ENCODE measurements at places on chromosomes 7 and 10. TPM values are rescaled to one million over a fixed set of nuclear protein-coding genes. Genes with fewer than 3 reads are reported as not detected.

Gene TMEM130
- not detected for total RNA-seq

Gene EFCAB10
- total RNA-seq, result not detected

Gene PNLIPRP1
- not detected for total RNA-seq

Gene TRIM73
- not detected for total RNA-seq

Gene NPC1L1
- total RNA-seq, result not detected

Gene CALML5
- not detected for total RNA-seq

Gene PDZD7
- total RNA-seq, result not detected

Gene COBL
- total RNA-seq, result 111 TPM

Gene GTF2IRD1
- 61.7 TPM for total RNA-seq

- peak overlapping the region; percentile 83 for H3K4me3 ChIP-seq
- DNase-seq, result peak; percentile 40
- H3K4me1 ChIP-seq, result peaks cover 2% of the 10 kb centered on the region
- H3K36me3 ChIP-seq, result peaks cover 4% of the 10 kb centered on the region
- peaks cover 74% of the 10 kb centered on the region for H3K27me3 ChIP-seq
- H3K27ac ChIP-seq, result peak overlapping the region; percentile 75
These were observed 744 bp upstream of the EBF3 start for GRCh38 chr10:129964611-129965424.

DNA sequence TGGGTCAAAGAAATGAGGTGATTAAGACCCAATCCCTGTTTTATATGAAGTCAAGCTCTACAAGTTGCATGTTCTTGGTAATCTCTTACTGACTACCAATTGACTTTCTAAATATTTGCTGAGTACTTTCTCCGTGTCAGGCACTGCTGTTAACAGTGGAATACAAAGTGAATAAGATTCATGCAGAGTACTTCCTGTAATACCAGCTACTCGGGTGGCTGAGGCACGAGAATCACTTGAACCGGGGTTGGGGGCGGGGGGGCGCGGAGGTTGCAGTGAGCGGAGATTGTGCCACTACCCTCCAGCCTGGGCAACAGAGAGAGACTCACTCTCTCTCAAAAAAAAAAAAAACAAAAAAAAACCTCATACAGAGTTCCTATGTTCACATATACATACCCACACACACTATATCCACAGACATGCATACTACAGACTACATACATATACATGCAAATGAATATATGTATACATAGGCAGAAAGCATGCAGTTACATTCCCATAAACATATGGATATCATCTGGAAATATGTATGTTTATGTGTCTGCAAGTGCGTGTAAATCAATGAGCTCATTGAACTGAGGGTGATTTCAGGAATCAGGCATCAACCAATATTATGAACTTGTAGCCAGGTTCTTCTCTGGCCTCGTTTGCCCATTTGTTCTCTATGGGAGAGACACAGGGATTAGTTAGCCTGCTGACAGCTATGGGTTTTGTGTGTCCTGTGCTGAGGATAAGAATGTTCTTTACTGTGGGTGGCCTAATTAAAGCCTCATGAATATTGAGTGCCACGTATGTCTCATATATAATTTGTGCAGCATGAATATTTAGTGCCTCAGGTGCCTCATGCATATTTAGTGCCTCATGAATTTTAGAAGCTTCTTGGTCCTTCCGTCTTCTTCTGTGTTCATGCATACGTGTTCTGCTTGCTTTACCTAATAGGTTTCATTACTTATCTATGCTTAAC, 73.9 kb downstream of the BICC1 start:
- H3K36me3 ChIP-seq, result no peaks in the 10 kb centered on the region
- no peak overlapping the region for H3K27ac ChIP-seq
- no peaks in the 10 kb centered on the region for H3K4me1 ChIP-seq
- H3K4me3 ChIP-seq, result no peak overlapping the region

- H3K27me3 ChIP-seq, result no peaks in the 10 kb centered on the region
- no peak overlapping the region for H3K4me3 ChIP-seq
These were observed 325.7 kb downstream of the TFEC start for GRCh38 chr7:115704884-115705283.

GRCh38 chr7:301291-302053, 11.5 kb downstream of the FOXL3 start:
- no peaks in the 10 kb centered on the region for H3K27me3 ChIP-seq

DNA sequence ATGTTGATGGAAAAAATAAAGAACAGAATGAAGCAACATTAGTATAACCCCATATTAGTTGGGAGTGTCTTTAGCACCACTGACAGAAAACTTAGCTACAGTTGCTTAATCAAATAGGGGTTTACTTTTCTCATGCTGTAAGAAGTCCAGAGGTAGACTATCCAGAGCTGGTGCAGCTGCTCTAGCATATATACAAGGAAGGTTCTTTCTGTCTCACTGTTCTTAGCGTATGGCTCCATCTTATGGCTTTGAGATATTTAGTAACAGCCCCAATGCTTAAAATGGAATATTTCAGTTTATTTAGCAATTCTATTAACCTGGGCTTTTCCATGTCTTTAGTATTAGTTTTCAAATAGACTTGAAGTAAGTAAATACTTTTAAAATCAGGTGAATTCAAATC, 15.2 kb upstream of the WNT2 start:
- no peak overlapping the region for H3K4me3 ChIP-seq
- DNase-seq, result no peak
- no peaks in the 10 kb centered on the region for H3K36me3 ChIP-seq
- no peaks in the 10 kb centered on the region for H3K4me1 ChIP-seq

DNA sequence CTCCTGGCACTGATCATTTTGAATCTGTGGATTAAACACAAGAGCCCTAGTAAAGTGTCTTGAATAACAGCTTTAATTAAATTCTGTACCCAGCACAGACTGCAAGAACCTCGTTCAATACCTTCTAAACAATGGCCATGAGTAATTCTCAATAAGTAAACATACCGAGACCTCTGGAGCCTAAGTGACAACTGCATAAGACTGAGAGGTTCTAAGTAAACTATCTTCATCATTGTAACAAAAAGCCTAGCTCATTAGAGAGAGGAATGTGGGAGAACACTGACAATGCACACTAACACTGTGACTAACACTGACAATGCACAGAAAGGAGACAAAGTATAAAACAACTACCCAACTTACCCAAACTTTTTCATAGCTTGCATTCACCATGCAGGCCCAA, 117.4 kb downstream of the ELAPOR2 start:
- no peak overlapping the region for H3K4me3 ChIP-seq
- no peaks in the 10 kb centered on the region for H3K27me3 ChIP-seq
- no peak for DNase-seq
- no peaks in the 10 kb centered on the region for H3K4me1 ChIP-seq
- H3K36me3 ChIP-seq, result peaks cover 11% of the 10 kb centered on the region
- no peak overlapping the region for H3K27ac ChIP-seq

DNA sequence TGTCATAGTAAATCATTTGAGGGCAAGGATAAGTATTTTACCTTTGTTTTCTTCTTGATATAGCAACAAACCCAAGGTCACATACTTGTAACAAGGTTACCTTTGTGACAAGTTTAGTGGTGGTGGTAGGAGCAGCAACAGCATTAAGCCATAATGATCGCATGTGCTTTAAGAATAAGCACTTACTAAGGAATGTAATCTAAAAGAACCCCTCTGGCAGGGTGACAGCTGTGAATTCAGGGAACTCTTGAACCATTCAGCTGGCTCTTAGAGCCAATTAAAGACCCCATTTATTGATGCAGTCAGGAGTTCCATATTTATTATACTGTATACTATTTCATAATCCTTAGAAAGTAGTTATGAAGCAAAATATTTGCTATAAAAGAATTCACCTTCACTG, 370.8 kb downstream of the EXOC4 start:
- no peak overlapping the region for H3K4me3 ChIP-seq
- no peak for DNase-seq

DNA sequence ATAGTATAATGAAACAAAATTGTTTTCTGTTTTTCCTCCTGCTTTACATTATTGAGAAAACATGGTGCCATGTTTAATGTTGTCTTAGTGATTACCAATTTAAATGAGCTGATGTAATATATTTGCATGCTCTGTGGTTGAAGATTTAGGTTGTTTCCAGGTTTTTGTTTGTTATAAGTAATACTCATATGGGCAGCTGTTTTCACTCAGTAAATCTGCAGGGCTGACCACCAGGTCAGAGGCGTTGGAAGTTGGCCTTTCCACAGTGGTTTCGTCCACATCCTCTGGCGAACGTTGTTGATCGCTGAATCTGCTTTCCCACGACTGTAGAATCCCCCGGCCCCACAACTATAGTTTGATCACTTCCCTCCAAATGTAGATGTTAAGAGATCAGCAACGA, 21.6 kb upstream of the PURB start:
- no peaks in the 10 kb centered on the region for H3K27me3 ChIP-seq
- H3K36me3 ChIP-seq, result no peaks in the 10 kb centered on the region
- DNase-seq, result no peak
- no peak overlapping the region for H3K4me3 ChIP-seq
- no peak overlapping the region for H3K27ac ChIP-seq

- no peaks in the 10 kb centered on the region for H3K36me3 ChIP-seq
- no peaks in the 10 kb centered on the region for H3K27me3 ChIP-seq
- H3K4me1 ChIP-seq, result peaks cover 14% of the 10 kb centered on the region
- H3K4me3 ChIP-seq, result no peak overlapping the region
- no peak overlapping the region for H3K27ac ChIP-seq
- DNase-seq, result no peak
These were observed 24.5 kb upstream of the GTF2IRD1 start for GRCh38 chr7:74429153-74429747.

DNA sequence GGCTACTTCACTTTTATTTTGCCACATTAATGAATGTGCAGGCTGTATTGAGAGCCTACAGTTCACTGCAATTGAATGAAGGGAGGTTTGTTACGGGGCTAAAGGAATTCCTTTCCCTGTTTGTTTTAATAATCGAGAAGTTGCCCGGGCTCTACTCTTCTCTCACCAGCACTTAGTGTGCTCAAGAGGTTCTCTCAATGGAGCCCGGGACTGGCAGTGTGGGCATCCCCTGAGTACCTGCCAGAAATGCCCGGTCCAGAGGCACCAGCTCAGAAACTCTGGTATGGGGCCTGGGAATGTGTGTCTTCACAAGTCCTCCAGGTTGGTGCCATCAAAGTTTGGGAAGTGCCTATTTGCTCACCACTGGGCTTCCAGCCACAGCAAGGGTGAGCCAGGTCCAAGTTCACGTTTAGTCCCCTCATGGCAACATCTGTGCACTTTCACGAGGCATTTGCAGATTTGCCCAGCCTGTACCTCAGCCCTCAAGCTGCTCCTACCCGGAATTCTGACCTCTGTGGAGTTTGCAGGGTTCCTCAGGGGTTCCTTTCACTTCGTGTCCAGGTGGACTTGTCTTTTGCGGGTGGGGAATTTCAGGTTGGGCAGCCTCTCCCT, 622.4 kb downstream of the SDK1 start:
- H3K4me1 ChIP-seq, result no peaks in the 10 kb centered on the region
- no peak overlapping the region for H3K4me3 ChIP-seq
- H3K36me3 ChIP-seq, result no peaks in the 10 kb centered on the region
- H3K27ac ChIP-seq, result no peak overlapping the region
- no peaks in the 10 kb centered on the region for H3K27me3 ChIP-seq

- no peaks in the 10 kb centered on the region for H3K27me3 ChIP-seq
- H3K4me3 ChIP-seq, result no peak overlapping the region
- no peaks in the 10 kb centered on the region for H3K4me1 ChIP-seq
- no peak for DNase-seq
- H3K36me3 ChIP-seq, result no peaks in the 10 kb centered on the region
These were observed 599.0 kb downstream of the TNS3 start for GRCh38 chr7:46982928-46983327.

DNA sequence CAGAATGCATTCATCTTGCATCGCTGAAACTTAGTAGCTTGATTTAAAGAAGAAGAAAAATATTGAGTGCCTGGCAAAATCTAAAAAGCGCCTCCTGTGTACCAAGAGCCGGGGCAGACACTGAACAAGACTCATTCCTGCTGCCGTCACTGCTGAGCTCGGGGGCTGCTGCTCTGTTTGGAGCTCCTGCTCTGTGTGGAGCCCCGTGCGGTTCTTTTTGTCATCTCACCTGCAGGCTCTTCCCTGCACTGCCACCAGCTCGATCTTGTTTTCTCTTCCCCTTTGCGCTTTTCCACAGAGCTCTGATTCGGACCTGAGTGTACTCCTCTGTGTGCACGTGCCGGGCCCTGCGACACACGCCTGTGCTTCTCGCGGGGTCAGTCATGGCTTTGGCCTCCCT, 462.1 kb upstream of the DPP6 start:
- H3K4me1 ChIP-seq, result no peaks in the 10 kb centered on the region
- H3K27ac ChIP-seq, result no peak overlapping the region
- no peaks in the 10 kb centered on the region for H3K27me3 ChIP-seq
- no peak for DNase-seq

- DNase-seq, result no peak
- no peak overlapping the region for H3K4me3 ChIP-seq
- no peak overlapping the region for H3K27ac ChIP-seq
- no peaks in the 10 kb centered on the region for H3K36me3 ChIP-seq
These were observed 3.1 kb downstream of the WDR91 start for GRCh38 chr7:135208102-135208793.

- H3K4me3 ChIP-seq, result no peak overlapping the region
- no peaks in the 10 kb centered on the region for H3K4me1 ChIP-seq
- H3K36me3 ChIP-seq, result no peaks in the 10 kb centered on the region
- no peak for DNase-seq
- no peak overlapping the region for H3K27ac ChIP-seq
These were observed 71.2 kb downstream of the APBB1IP start for GRCh38 chr10:26509307-26509706.

- H3K27me3 ChIP-seq, result no peaks in the 10 kb centered on the region
- no peak overlapping the region for H3K27ac ChIP-seq
- H3K36me3 ChIP-seq, result no peaks in the 10 kb centered on the region
- peaks cover 4% of the 10 kb centered on the region for H3K4me1 ChIP-seq
These were observed 102.7 kb upstream of the FAM13C start for GRCh38 chr10:59465088-59465487.

GRCh38 chr10:102628451-102628911, 15.8 kb upstream of the TRIM8 start:
- no peaks in the 10 kb centered on the region for H3K27me3 ChIP-seq
- H3K36me3 ChIP-seq, result no peaks in the 10 kb centered on the region
- H3K27ac ChIP-seq, result peak overlapping the region; percentile 81
- H3K4me3 ChIP-seq, result no peak overlapping the region
- DNase-seq, result peak; percentile 70

DNA sequence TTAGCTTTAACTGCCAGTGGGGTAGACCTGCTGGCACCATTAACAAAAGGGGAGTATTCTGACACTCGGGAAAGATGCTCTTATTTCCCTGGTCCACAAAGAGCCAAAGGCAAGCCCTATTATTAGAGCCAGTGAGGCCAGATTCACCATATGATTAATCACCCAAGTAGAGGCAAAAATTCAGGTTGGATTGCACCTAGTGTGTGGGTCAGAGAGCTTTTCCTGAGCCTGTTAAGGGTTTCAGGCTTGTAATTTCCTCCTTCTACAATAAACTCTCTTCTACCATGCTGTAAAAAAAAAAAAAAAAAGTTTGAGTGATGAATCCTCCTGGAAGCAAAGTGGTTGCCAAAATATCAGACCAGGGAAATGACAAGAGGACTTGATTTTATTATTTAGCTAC, 163.5 kb downstream of the MBL2 start:
- H3K36me3 ChIP-seq, result no peaks in the 10 kb centered on the region
- H3K27ac ChIP-seq, result no peak overlapping the region
- no peaks in the 10 kb centered on the region for H3K27me3 ChIP-seq
- no peaks in the 10 kb centered on the region for H3K4me1 ChIP-seq
- no peak for DNase-seq
- H3K4me3 ChIP-seq, result no peak overlapping the region
